8988T (cell line): ENCODE measurements at places on chromosomes 7 and 10.

- DNase-seq, result no peak
Measured at GRCh38 chr7:111029574-111030251, 61.2 kb upstream of the LRRN3 start.

GRCh38 chr10:121311812-121312443 is 286.3 kb downstream of the FGFR2 start:
- no peak for DNase-seq

DNA sequence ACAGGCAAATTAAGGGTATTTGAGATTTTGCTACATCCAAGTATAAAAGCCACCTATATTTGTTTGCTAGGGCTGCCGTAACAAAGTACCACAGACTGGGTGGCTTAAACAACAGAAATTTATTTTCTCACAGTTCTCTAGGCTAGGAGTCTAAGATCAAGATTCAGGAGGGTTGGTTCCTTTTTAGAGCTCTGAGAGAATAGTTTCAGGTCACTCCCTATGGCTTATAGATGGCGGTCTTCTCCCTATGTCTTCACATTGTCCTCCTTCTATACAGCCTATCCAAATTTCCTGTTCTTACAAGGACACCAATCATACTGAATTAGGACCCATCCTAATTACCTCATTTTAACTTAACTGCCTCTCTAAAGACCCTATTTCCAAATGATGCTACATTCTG is 11.2 kb downstream of the HYCC1 start:
- DNase-seq, result no peak

- no peak for DNase-seq
Measured at GRCh38 chr7:106618480-106618879, 42.5 kb downstream of the CCDC71L start.

DNA sequence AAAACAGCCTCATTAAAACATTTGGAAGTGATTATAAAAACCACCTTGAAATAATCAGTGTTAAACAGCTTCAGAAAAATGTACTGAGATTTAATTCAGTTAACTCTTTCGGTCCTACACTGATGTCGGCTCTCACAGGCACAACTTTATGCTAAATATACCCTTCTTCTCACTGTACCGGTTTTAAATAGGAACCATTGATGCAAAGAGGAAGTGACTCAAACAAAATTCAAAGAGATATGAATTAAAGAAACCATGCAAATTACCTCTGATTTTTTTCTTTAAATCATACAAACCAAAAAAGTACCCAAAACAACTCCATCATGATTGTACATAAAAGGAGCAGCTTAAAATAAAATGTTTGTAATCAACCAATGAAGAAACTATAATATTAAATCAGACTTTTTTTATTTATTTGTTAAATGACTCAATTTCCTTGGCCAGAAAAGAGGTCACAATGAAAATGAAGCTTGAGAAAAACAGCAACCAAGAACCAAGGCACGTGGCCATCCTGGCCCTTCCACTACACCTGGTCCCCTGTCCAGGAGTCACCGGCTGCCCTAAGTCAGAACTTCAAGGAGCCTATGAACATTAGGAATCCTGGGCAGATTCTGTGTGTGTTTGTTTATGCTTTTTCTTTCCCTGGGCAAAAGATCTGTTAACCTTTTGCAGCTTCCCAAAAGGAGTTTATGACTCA is 73.0 kb upstream of the CABCOCO1 start:
- DNase-seq, result no peak

DNA sequence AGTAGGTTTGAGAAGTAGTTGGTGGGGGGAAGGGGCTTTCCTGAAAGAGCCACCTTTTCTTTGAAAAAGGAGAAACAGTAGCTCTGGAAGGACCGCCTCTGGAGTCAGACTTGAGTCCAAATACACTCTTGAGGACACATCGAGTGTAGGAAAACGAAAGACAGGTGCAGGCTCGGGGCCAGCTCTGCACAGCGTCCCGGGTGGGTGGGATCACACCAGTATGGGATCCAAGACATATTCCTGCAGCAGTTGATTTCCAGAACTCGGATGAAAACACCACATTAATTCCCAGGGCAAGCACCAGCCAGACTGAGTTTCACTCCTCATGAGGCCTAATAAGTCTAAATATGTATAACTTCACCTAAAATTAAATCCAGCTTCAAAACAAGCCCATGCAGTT is 61.4 kb downstream of the ASB13 start:
- no peak for DNase-seq

DNA sequence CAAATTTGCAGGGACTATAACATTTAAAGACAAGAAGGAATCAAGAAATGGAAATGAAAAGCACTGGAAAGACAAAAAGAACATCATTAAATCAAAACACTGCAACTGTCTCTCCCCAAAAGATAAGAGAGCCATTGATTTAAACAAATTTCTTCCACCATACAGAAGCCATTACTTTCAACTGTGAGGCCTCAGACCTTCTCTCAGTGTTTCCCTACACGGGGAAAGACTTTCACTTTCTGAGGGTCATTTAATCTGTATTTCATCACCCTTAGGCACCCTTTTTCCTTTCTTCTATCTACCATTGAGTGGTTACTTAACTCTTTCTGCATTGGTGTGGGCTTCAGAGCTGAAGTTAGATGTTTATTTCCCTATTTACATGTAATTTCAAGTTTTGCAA is 47.5 kb downstream of the CCDC172 start:
- no peak for DNase-seq

DNA sequence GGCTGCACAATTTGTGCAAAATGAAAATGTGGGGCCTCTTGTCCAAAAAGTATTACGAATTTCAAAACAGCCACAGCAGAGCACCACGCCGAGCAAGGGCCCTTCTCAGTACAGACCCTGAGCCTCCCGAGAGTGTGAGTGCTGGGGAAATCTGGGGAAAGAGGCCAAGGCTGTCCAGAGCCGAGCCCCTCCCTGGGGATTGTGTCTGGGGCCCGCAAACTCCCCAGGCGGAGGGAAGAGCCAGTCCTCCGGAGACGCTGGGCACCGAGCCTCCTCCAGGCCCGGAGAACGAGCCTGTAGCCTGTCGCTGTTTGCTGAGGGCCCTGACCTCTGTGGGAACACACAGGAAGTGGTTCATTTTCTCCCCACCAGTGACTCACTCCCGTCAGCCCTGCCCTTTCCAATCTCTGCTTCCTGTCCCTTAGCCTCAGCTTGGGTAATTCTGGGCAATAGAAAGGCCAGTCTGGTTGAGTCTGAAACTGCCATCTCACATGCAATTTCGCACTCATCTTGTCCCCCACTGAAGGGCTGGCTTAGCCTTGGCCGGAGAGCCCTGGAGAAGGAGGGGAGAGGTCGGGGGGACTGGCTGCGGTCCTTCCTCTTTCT is 19.5 kb upstream of the GNA12 start:
- DNase-seq, result no peak
